ENCODE measurements at places on chromosomes 16 and 17. TPM values are rescaled to one million over a fixed set of nuclear protein-coding genes. Genes with fewer than 3 reads are reported as not detected.

DNA sequence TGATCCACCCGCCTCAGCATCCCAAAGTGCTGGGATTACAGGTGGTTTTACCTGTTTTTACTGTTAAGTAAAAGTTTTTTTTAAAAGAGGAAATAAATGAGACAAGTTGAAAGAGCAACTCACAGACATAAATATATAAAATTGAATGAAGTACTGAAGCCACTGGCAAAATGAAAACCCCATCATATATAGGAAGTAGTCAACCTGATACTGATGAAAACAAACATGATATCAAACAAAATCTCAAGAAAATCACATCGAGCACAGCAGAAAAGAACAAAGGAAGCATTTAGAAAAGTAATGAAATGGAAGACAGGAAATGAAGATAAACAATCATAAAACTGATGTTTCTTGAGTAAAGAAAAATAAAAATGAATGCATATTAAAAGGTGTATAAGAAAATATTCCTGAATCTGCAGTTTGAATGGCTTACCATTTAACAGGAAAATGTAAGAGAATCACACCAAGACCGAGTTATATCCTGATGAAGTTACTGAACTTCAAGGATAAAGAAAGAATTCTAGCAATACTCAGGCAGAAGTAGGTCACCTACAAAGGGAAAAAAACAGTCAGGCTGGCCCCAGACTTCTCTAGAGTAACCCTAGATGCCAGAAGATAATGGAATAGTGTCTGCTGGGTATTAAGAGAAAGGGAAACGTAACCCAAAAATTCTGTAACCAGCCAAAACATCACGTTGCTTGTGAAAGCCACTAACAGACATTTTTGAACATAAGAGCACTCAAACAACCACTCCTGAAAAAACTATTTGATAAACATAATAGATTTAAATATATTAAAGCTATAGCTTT, 31.5 kb downstream of the UBE2G1 start:
- peak overlapping the region; percentile 3 for H3K4me3 ChIP-seq
- H3K27ac ChIP-seq = peak overlapping the region; percentile 10
- peaks cover 30% of the 10 kb centered on the region for H3K4me1 ChIP-seq
- peaks cover 3% of the 10 kb centered on the region for H3K36me3 ChIP-seq
- no peaks in the 10 kb centered on the region for H3K27me3 ChIP-seq

- no peaks in the 10 kb centered on the region for H3K27me3 ChIP-seq
- H3K36me3 ChIP-seq = no peaks in the 10 kb centered on the region
- H3K4me3 ChIP-seq = no peak overlapping the region
- H3K4me1 ChIP-seq = no peaks in the 10 kb centered on the region
- peak; percentile 69 for DNase-seq
Measured at GRCh38 chr16:68704232-68704867, 32.7 kb upstream of the CDH1 start.

GRCh38 chr17:5097101-5097834, 14.4 kb downstream of the ZNF232 start:
- no peak overlapping the region for H3K27ac ChIP-seq
- DNase-seq = no peak
- peaks cover 33% of the 10 kb centered on the region for H3K36me3 ChIP-seq
- H3K4me1 ChIP-seq = peaks cover 5% of the 10 kb centered on the region
- peaks cover 23% of the 10 kb centered on the region for H3K27me3 ChIP-seq

Gene OMG
- 0.44 TPM for total RNA-seq

DNA sequence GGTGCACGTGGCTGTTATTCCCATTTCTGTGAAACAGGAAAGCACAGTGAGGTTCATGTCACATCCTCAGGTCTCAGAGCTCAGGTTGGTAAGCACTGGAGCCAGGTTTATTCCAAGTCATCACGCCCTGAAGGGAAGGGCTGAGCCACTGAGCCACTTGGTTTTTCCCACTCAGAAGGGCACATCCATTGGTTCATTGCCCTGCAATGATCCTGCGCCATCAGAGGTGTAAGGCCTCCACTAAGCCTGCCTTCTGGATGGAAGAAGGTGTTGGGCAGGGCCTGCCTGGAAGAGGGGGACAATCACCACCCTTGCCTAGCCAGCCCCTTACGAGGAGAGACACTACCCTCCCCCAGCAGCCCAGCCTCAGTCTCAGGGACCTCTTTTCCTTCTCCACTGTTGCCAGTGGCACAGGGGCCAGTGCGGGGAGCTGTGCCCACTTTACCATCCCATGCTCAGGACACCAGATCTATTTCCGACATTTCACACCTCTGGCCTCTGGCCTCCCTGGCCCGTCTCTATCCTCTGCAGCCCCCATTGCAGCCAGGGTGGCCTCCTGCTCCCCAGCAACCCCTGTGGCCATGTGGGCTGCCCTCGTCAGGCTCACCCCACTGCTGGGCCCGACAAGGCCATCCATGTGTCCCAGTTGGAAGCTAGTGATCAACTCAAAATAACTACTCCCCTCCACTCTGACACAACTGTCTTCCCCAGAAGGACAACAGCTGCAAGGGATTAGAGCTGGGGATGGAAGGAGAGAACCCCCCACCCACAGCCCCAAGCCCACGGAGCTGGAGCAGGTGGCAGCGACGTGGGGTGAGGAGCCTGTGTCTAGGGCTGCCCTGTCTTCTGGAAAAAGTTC, 29.9 kb downstream of the CFAP20 start:
- H3K4me1 ChIP-seq = peaks cover 16% of the 10 kb centered on the region
- no peak for DNase-seq
- no peaks in the 10 kb centered on the region for H3K36me3 ChIP-seq
- no peaks in the 10 kb centered on the region for H3K27me3 ChIP-seq
- no peak overlapping the region for H3K4me3 ChIP-seq
- no peak overlapping the region for H3K27ac ChIP-seq

DNA sequence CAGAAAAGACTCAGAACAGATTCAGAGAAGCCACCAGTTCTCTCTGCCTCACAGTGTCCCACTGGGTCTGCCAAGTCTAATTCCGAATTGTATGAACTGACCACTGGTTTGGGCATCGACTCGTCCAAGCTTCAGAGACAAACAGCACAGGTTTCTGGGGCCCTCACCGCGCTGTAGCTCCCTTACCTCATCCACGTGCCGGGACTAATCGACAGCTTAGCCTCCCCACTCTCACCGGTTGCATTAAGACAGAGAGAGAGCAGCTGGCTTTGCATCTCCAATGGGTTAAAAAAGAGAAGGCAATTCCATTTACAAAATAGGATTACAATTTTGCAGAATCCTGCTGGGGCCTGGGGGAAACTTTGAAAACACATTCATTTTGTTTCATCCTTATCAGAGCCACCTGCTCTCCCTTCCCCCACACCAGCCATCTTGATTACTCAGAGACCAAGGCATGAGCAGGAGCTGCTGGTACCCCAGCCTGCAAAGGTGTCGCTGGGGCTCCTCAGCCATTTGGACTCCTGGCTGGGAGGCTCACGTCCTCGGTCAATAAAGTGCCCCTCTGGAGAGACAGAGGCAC, 95.3 kb upstream of the RPL38 start:
- no peak for DNase-seq
- H3K4me1 ChIP-seq = peaks cover 4% of the 10 kb centered on the region
- no peak overlapping the region for H3K27ac ChIP-seq
- peaks cover 2% of the 10 kb centered on the region for H3K27me3 ChIP-seq
- H3K4me3 ChIP-seq = no peak overlapping the region
- H3K36me3 ChIP-seq = no peaks in the 10 kb centered on the region

Gene PRDM7
- not detected for total RNA-seq
